Body of pancreas (tissue), 4 donors: ENCODE measurements at places on chromosomes 3 and 15. TPM values are rescaled to one million over a fixed set of nuclear protein-coding genes. Genes with fewer than 3 reads are reported as not detected.

GRCh38 chr15:76575679-76576078 is 239.1 kb downstream of the ISL2 start:
- DNase-seq, result no peak

- no peak for DNase-seq
These were observed 558.5 kb upstream of the CFAP20DC start for GRCh38 chr3:59608356-59608755.

GP5 gene
- not detected for total RNA-seq

DNA sequence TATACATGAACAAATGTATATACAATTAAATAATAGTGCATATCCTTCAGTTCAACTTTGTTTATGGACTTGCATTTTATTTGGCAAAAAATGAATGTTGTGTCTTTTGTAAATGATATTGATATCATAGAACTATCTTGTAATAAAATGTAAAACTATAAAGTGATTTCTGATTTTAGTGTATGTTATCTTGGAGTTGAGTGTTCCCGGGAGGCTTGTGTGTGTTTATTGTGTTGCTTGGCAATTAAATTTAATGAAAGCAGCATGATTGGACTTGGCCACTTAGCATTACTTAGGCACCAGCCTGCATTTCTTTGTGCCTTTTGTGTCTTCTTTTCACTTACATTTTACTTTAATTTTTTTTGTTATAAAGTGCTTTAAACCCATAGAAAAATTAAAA is 10.6 kb downstream of the ARHGEF26 start:
- DNase-seq, result no peak

DNA sequence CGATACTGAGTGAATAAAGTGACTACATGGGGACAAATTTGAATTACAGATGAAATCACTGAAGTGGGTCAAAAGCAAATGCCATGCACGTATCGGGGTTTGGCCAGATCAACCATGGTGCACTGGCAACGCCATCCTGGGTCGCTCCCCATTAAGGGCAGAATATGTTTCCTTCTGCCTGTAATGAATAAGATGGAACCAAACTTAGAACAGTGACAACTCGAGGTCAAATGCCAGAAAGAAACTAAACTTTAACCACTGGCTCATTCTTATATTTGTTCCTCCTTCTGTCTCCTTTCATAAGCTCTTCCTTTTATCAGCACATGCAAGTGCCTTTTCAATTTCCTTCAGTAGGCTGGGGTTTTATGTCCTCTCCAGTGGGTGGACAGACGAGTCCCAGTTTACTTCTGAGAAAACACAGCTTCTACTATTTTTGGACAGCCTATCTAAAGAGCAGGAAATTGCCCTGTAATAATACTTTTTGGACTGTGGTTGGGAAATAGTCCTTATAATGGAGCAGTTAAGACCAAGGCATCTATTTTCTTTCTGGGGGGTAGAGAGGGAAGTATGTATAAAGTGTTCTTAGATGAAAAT is 61.4 kb downstream of the WHAMM start:
- no peak for DNase-seq

- DNase-seq, result no peak
These were observed 243.8 kb downstream of the OTOL1 start for GRCh38 chr3:161740421-161740820.

DNA sequence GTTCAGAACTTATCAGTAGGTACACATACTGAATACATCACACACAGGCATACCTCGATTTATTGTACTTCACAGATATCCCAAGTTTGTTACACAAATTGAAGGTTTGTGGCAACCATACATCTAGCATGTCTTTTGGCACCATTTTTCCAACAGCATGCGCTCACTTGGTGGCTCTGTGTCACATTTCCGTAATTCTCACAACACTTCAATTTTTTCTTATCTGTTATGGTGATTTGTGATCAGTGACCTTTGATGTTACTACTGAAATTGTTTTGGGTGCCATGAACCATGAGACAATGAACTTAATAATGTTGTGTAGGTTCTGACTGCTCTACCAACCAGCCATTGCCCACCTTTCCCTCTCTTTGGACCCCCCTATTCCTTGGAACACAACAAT is 10.8 kb downstream of the PARL start:
- DNase-seq, result no peak

DNA sequence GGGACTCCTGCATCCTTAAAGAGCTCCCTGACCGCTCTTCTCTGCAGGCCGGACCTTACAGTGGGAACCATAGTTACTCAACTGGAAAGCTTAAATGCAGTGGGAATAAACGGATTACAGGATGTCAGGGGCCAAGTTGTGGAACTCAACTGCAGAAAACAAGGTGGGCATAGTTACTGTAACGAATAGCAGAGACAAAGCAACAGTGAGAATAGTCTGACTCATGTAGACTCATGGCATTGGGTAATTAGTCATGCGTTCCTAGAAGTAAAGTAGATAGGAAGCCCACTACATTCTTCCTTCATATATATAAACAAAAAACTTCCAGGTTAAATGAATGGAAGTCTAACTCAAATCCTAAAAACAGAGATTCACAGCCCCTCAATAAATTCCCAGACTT is 95.5 kb upstream of the CHRNA7 start:
- DNase-seq, result no peak

DNA sequence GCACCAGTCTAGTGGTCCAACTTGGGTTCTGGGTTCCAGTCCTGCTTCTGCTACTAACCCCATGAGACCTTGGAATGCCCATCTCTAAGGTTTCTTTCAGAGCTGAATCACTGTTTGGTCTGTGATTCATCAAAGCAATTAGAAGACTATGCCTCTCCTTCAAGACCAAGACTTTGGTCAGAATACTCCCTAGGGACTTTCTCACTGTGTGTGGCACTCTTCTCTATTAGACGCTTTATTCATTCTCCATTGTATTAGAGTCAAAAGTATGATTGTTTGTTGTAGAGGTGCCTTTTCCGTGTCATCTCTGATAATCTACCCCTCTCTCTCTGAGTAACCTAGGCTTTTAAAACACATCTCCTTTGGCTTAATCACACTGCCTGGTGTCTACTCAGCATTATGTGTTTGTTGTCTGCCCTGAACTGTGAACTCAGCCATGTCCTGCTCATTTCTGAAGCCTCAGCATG is 90.5 kb downstream of the LPP start:
- no peak for DNase-seq

THAP10 gene
- total RNA-seq, result 1.3 TPM

DNA sequence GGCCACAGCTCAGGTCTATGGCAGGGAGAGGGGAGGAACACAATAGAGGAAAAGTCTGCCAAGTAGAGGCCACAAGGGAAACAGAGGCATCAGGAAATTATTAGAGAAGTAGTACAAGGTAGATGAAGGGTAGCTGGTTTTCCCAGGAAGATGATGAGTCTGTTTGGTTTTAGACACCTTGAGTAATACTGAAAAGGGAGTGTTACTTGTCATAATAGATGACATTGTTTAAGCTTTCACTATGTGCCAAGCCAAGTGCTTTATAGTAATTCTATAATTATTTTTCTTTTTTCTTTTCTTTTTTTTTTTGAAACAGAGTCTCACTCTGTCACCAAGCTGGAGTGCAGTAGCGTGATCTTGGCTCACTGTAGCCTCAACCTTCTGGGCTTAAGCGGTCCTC is 13.7 kb downstream of the PXK start:
- no peak for DNase-seq

- DNase-seq, result peak; percentile 96
These were observed 108.1 kb upstream of the THBS1 start for GRCh38 chr15:39472621-39473297.

GRCh38 chr15:62934236-62934971 is 108.1 kb upstream of the TPM1 start:
- DNase-seq, result no peak

- no peak for DNase-seq
These were observed 63.2 kb downstream of the IQGAP1 start for GRCh38 chr15:90451053-90451850.

DNA sequence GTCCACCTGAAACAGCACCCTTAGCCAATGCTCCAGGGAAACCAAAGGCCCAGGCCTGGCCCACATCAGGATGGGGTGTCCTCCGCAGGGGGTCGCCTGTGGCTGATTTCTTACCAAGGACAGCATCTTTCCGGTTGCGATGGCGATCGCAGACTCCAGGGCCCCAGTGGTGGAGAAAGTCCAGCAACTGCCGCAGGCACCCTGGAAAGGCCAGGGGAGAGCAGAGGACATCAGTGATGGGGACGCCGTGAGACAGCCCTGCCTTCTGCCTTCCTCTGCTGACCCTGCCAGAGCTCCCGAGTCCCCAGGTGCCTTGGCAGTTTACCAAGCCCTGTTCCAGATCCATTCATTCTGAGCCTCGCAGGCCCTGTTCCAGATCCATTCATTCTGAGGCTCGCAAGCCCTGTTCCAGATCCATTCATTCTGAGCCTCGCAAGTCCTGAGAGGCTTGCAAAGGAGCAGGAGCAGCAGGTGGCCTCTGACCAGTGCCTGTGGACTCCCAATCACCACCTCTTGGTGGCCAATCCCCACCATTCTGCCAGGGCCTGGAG is 12.5 kb downstream of the CTSH start:
- DNase-seq, result no peak

TRAT1 gene
- total RNA-seq, result not detected

- DNase-seq, result no peak
These were observed 183.4 kb downstream of the GOLGA6L6 start for GRCh38 chr15:20358066-20358778.

GRCh38 chr15:99925661-99926461 is 192.6 kb upstream of the LYSMD4 start:
- peak; percentile 70 for DNase-seq

SST gene
- 482 TPM for total RNA-seq
